ENCODE measurements at places on chromosomes 7 and 10.

DNA sequence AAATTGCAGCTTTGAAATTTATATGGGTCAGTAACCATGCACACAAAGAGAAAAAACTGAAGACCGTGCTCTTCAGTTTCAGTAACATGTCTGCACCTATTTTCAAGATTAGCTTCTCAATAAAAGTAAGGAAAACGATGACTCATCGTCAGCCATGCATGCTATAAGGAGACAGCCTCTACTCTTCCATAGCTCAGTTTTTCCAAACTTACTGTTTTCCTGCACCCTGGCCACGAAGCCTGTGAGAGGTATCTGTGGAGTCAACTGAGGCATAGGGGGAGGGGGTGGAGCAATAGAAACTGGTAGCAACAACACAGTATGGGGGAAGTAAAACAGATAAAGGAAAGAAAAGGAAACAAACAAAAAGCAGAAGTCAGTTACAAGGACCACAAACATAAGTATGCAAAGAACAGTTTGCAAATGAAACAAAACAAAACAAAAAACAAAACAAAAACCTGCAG is 58.0 kb downstream of the PDSS1 start:
- peak; percentile 77 for DNase-seq

DNA sequence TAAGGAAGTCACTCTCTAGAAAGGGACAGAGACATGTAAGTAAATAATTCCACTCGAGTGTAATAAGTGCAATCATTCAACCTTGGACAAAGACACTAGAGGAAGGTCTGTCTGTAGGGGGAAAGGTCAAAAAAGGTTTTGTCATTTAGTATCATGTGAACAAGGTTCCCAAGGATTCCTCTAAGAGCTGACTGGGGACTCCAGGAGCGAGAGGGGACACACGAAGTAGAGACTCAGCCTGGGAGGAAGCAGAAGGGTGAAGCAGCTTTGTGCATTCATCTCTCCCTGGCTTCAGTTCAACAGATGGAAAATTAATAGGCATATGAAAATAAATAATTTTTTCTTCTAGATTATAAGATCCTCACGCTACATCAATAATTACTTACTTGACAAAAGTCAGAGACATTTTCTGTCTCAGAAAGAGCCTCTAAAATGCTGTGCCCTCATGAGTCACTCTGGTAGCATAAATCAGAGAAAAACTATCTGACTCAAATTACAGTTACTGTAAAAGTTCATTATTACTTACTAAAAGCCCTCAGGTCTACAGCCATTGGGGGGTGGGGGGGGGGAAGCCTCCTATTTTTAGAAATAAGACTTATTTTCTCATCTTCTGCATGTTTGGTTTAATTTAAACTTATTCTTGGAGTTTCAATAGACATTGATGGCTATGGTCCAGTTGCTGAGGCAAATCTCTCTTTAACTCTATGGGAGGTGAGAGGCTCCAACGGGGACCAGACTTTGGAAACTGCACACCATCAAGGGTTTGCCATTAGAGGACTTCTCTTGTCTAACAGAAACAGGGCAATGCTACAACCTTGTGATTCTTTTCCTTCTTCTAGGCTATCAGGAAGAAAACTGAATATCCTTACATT is 275.1 kb upstream of the KLF14 start:
- no peak for DNase-seq

DNA sequence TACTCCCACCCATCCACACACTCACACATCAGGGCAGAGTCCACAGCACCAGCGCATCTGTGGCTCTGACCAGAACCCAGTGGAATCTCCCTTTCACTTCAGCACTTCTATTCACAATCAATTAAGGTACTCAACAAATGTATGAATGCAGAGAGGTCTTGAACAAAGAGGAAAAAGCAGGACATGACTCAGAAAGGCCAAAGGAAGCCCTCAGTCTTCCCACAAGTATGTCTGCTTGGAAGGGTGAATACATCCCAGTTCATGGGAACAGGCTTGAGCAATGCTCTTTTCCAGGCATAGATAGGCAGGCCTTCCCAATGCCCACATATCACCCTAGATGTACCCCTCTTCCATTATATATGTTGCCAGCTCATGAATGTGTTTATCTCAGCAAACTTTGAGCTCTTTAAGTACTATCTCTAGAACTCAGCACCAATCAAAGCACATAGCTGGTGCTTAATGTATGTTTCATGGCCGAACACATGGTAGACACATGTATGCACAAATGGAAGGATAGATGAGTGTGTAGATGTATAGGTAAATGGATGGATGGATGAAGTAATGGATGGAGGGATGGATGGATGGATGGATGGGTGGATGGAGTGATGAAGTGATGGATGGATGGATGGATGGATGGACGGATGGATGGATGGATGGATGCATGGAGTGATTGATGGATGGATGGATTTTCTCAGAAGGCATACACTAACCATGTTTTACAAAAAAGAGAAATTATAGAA is 507.6 kb downstream of the GRID1 start:
- no peak for DNase-seq

DNA sequence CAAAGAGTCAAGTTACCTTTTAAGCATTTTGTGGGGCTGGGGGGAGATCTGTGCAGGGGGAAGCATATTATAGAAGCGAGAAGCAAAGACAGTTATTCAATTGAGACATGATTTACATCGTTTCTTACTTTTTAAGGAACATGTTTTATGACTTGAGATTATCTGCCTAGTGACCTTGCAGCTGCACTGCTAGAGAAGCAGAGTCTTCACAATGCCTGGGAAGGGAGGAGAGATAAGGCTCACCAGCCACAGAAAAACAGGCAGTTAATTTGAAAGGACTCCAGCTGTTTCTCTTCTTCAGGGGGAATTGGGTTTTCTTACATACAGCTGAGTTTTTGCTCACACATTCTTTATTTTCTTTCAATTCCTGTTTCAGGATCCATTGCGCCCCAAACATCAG is 31.0 kb downstream of the PHYH start:
- peak; percentile 83 for DNase-seq

- peak; percentile 26 for DNase-seq
Measured at GRCh38 chr10:16417341-16417740, 19.5 kb upstream of the PTER start.

DNA sequence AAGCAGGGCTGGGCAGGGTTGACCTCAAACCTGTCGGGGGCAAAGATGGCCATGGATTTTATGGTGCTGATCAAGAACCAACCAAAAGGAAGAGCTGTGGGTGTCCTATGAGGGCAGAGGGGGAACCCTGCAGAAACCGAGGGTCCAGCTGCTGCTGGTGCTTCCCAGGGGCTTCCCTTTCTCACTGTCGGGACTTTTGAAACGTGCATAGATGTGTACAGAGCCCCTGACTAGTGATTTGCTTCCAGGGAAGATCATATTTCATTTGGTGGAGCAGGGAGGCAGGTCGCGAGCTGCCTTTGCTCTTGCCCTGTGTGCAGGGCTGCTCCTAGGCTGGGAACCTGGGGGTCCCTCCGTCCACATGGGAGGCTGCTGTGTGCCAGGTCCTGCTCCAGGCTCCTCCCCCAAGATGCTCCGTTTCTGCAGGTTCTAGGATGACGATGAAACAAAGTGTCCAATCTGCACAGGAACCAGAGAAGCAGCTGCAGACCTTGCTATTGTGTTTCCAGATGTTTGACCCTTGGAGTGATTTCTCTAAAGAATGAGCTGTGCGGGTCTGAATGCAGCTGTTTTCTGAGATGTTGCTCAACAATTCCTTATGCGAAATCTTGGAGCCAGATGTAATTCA is 9.4 kb upstream of the INPP5A start:
- DNase-seq = no peak

DNA sequence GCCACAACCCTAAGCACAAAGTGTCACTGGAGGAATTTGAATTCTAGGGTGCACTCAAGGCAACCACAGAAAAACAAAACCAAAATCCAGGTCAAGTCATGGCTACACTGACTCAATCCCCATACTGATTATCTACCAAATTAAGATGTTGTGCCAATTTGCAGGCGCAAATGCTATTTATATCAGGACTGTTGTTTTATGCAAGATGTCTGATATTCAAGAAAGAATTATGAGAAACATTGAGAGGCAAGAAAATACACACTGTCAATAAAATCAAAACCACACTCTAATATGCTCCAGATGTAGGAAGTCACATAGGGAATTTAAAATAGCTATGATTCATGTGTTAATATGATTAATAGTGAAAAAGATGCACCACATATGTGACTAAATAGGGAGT is 141.3 kb upstream of the MINDY3 start:
- DNase-seq = no peak

GRCh38 chr10:89025453-89025852 is 34.9 kb downstream of the FAS start:
- DNase-seq = no peak

DNA sequence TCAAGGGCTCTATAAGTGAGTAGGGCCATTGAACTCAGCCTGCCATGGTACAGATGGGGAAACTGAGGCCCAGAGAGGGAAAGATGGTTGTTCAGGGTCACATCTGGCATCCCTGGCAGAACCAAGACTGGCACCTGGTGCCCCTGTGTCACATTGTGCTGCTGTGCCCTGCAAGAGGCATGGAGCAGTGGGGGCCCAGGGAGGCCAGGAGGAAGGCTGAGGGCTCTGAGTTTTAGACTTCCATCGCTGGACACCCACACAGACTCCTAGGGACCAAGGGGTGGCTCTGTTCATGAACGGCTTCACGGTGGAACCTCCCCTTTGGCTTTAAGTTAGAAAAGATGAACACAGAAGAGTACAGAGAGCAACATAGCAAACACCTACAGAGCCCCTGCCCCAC is 66.7 kb upstream of the AQP1 start:
- no peak for DNase-seq

DNA sequence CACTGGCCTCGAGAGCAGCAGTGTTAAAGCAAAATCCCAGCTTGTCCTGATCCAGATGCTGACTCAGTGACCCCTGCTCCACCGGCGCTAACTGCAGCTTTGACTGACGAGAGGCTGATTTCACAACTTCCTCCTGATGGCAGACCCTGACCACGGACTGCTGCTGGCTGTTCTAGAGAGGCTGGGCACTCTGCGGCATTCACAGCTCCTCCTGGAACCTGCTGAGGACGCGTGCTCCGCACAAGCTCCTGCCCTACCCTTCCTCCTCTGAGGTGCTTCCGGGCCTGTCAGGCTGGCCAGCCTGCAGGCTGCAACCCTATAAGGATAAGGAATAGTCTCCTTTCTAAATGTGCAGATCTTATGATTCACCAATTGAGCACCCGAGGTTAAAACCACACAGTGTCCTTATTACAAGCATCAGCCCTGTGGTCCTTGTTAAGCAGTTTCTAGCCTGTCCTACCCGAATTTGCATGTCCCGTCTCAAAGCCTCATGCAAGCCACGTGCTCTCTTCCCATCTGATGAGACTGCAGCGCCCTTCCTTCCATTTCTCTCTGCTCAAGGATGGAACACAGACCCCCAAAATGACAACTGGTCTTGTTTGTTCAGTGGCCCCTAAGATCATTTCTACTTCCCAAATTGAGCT is 35.5 kb upstream of the NCAPG2 start:
- DNase-seq = peak; percentile 3

GRCh38 chr10:1358860-1359625 is 302.9 kb downstream of the WDR37 start:
- no peak for DNase-seq

DNA sequence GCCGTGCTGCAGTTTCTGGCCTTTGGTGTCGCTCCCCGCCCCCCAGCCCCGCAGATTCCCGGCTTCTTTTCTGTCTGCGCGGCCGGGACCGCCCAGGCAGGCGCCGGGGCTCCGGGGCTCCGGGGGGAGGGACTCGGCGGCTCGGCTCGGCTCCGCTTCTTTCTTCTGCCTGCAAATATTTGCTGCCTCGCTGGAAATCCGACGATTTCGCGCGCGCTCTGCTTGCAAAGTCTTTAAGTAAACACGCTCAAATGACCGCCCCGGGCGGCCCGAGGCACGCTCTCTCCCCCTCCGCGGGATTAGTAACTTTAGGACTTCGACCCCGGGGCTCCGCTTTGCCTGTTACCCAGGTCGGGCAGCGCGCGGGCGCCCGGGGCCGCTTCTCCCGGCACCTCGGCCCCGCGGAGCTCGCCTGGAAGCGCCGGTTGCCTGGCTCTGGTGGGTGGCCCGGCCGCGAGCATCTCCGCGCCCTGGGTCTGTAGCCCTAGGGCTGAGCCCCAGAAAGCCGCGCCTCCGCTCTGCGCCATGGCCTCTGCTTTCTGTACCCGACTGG is 3.9 kb upstream of the GATA3 start:
- no peak for DNase-seq

DNA sequence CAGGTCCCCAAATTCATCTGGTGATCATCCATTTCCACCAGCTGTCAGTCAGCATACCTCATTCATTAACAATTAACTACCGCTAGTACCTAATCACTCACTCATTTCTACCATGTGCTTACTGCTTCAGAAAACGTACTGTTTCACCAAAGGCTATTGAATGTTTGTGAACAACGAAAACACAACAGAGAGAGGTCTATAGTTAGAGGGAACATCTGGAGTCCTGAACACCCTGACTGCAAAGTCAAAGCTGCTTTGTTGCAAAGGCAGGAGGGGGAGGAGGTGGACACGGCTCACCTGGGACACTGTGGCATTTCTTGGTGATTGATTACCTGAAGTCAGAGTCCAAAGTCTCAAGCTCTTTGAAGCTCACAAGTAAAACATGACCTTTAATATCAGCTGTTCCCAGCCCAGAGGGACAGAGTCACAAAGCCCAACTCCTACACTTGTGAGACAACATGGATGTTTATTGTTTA is 342.3 kb upstream of the ADARB2 start:
- no peak for DNase-seq

- DNase-seq = no peak
Measured at GRCh38 chr10:125125951-125126735, 34.2 kb downstream of the CTBP2 start.

GRCh38 chr7:131369354-131369753 is 41.7 kb downstream of the MKLN1 start:
- peak; percentile 11 for DNase-seq

DNA sequence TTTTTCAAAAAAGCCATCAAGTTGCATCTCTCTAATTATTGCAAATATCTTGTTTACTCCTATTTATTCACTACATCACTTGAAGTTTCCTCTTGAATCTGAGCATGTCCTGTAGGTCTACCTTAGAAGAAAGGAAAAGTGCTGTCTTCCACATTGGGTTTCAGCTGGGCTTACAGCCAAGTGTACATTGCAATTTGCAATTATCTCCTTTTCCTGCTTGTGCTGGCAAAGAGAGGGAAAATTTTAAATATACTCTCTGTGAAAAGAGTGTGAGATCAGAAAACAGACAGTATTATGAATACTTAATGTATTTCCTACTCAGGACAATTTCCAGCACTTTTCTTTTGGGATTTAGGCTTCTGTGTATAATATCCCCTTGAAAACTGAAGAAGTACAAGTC is 839.7 kb downstream of the CNTNAP2 start:
- no peak for DNase-seq

- no peak for DNase-seq
Measured at GRCh38 chr7:114901771-114902170, 20.1 kb upstream of the MDFIC start.

DNA sequence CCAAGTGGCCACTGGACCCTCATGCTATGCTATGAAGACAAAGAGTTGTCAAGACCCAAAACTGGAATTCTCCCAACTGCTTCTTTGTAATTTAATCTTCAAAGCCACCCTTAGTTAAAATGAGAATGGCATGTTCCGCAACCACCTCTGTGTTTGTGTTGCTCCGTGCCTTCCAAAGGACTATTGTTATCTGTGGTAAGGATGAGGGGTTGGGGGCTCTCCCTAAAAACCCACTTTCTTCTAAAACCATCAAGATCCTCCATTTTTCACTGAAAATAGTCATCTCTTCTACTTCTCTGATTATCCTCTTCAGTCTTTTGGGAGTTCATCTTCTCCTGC is 222.1 kb upstream of the AOAH start:
- DNase-seq = no peak

GRCh38 chr10:79059859-79060379 is 8.8 kb upstream of the ZMIZ1 start:
- no peak for DNase-seq

- no peak for DNase-seq
Measured at GRCh38 chr7:98409843-98410242, 9.0 kb upstream of the BAIAP2L1 start.

All from OCI-M1 (cell line).